ENCODE measurements at places on chromosomes 11 and 22.

DNA sequence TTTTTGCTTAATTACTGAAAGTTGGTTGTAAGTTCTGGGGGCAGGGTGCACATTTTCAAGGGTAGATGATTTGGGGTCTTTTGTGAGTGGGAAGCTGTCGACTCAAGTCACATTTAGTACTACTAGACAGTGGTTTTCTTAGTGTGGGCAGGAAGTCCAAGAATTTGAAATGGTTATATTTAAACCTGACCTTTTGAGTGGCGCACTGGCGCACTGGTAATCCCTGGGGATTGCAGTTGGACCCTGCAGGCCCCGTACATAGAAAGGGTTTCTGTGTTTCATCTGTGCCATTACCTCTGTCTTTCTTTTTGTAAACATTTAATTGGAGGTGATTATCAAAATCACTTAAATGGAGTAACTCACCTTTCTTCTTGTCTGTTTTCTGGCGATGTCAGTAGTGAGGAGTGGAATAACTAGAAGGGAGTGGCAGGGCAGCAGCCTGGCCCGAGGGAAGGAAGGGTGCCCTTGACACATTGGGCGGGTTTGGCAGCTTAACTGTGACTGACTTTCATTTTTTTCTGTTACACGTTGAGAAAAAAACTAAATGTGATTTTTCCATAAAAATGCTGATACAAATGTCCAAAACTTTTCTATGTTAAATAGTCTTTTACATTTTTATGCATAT lies 101.8 kb upstream of the GAL start:
- DNase-seq = no peak

GRCh38 chr22:19772673-19773469 lies 12.3 kb downstream of the TBX1 start:
- no peak for DNase-seq

- DNase-seq = no peak
Observed at GRCh38 chr22:33796494-33796893, 123.8 kb downstream of the LARGE1 start.

DNA sequence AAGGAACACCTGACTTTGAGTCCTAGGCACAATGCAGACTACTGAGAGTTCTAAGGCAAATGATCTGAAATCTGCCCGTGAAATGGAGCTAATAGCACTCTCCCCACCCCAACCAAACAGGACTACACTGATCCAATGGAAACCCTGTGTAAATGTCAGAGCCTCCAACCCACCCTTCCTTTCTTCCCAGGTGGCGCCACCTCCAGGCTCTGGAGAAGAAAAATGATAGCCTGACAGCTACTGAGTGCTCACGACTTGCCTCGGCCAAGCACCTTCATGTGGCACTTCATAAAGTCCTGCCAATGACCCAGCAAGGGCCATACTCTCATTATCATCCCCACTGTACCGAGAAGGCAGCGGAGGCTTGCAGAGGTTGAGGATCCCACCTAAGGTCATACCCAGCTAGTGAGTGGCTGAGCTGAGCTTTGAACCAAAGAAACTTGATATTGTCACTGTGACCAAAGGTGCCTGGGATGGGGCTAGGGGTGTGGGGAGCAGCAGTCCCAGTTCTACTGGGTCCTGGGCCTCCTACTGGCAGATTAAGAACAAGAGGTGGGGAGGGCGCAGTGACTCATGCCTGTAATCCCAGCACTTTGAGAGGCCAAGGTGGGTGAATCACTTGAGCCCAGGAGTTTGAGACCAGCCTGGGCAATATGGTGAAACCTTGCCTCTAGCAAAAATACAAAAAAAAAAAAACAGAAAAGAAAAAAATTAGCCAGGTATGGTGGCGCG lies 20.5 kb downstream of the TST start:
- DNase-seq = peak; percentile 7

GRCh38 chr11:72588421-72589410 lies 85.5 kb downstream of the PDE2A start:
- no peak for DNase-seq

DNA sequence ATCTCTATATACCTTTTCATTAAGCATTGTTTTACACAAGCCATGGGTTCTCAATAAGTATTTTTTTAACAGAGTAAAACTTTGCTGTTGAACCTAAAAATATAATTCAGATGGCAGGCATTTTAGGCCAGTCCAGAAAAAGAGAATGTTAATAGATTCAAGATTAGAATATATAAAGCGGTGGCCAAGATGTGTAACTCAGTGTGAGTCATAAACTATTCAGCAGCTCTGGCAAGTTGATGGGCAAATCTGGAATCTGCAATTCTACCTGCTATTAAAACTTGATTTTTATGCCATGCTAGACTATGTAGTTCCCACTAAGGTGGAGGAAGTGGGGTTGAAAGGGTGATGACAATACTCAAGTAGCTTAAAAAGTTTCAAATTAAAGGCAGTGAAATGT lies 45.4 kb downstream of the CASP12 start:
- DNase-seq = no peak

DNA sequence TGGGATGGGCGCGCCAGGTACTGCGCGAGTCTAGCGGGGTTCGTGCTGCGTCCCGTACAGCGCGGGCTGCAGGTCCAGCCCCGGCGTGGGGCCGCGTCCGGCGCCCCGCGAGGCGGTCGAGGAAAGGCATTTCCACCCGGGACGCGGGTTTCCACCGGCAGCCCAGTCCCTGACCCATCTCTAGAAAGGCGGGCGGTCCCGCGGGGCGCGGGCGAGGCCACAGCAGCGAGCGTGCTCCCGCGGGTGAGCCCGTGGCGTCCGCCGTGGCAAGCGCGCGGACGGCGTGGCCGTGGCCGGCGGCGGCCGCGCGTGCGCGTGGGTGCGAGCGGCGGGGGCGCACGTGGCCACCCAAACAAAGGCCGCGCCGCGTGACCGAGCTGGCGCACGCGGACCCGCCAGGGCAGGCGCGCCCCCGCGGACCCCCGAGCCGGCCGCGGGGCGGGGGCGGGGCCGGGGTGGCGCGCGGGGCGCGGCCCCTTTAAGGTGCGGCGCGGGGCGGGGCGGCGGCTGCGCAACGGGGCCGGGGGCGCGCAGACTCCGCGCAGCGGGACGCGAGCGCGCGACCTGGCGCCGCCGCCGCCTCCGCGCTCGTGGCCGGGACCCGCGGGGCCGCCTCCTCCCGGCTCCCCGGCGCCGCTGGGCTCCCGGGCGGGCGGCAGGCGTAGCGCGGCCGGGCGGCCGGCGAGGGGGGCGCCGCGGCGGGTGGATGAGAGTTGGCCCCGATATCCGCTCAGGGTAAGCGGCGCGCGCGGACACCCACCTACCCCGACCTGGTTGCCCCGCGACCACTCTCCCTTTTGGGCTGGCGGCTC lies 39.3 kb upstream of the CELSR1 start:
- peak; percentile 57 for DNase-seq

DNA sequence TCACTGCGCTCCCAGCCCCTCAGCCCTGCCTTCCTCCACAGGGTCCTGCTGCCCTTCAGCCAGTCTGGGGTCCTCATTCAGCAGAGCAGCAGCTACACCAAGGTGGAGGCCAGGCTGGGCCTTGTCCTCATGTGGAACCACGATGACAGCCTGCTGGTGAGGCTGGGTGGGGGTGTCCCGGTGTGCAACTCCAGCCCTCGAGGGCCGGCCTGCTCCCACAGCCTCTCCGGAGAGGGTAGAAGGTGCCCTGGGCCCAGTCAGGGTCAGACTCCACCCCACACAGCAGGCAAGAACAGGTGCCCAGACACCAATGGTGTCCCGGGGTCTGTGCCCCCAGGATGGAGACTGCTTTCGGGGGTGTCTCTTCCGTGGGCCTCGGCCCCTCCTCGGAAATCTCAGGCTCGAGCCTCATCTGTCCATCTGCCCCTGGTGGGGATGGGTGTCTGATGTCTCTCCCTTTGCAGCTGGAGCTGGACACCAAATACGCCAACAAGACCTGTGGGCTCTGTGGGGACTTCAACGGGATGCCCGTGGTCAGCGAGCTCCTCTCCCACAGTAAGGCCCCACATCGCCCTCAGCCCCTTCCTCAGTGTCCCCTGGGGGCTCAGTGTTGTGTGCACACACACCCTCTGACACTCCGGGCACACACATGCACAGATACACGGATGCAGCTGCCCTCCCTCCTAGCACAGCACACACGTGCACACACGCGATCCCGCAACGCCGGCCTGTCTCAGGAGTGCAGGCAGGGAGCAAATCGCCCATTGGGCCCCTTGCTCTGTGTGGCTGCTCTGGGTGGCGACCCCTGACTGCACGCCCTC lies 4.9 kb downstream of the MUC5AC start:
- DNase-seq = no peak

- no peak for DNase-seq
Observed at GRCh38 chr22:38756711-38757463, 1.1 kb upstream of the SUN2 start.

DNA sequence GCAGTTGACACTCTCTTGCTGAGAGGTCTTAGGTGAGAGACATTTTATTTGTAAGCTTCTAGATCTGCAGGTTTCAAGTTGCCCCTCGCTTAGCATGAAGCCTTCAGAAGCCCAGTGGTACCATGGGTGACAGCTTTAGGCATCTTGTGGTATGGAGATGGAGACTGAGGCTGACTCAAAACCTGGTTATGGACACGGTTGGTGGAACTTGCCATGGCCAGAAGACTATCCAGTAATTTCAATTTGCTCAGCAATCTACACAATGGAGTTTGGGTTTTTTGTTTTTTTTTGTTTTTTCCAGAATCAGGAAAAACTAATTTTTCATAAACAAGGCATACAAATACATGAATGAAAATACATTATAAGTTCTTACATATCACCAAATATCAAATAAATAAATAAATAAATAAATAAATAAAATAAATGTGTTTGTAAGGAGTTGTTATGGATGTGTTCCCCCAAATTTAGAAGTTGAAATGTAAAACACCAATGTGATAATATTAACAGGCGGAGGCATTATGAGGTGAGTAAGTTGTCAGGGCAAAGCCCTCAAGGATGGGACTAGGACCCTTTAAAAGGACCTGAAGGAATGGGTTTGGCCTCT lies 22.6 kb downstream of the ETS1 start:
- DNase-seq = no peak

DNA sequence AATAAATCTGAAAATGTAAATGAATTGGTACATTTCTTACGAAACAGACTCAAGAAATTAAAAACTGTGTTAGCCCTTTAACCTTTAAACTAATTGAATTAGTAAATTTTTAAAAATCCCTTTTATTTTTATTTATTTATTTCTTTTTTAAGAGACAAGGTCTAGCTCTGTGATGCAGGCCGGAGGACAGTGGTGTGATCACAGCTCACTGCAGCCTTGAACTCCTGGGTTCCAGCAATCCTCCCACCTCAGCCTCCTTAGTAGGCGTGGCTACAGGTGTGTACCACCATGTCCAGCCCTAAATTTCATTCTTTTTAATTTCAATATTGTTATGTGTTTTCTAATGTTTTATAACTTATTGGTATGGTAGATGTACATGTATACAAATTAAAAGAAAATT lies 72.6 kb downstream of the MYEOV start:
- no peak for DNase-seq

DNA sequence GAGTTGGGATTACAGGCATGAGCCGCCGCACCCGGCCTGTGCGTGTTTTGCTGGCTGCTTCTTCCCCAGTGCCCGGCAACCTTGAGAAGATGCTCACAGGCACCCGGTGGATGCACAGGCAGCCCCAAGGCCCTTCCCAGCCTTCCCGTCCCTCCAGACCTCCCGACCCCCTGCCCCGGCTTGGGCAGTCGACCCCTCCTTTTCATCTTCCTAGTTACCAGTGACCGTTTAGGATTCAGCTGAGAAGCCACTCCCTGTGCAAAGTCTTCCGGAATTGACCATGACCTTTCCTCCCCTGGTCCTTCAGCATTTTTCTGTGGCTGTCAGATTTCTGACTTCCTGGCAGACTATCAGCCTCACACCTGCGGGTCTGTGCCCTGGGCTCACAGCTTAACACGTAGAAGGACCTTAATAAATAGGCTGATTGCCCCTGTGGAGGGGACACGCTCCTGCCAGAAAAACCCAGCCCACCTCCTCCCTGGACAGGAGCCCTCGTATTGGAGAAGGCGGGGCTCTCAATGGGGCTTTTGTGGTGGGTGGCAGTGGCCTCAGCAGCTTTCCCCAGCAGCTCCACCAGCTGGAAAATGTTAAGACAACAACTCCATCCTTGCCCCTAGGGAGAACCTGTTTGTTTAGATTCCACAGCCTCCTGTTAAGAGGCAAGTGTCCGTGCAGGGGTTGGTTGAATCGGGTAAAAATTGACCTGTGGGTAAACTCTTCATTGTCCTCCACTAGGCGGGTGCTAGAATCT lies 10.4 kb upstream of the ANO1 start:
- DNase-seq = no peak

- DNase-seq = no peak
Observed at GRCh38 chr22:39946126-39946502, 14.1 kb upstream of the TMA7B start.

DNA sequence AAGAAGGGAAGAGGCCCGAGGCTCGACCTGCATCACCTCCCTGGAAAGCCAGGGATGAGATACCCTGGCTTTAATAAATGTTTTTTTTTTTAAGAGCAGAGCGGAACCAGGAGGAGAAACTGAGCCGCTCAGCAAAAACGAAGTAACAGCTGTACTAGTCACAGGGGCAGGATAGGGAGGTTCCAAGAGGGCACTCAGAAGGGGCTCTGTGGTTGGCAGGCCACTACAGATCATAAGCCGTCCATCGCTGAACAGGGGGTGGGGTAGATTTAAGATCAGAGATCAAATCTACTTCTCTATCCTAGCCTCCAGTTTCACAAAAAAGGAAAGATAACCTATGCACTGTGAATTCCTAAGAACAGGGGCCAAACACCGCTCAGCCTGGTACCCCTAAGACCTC lies 625 bp downstream of the EIF3D start:
- peak; percentile 31 for DNase-seq

DNA sequence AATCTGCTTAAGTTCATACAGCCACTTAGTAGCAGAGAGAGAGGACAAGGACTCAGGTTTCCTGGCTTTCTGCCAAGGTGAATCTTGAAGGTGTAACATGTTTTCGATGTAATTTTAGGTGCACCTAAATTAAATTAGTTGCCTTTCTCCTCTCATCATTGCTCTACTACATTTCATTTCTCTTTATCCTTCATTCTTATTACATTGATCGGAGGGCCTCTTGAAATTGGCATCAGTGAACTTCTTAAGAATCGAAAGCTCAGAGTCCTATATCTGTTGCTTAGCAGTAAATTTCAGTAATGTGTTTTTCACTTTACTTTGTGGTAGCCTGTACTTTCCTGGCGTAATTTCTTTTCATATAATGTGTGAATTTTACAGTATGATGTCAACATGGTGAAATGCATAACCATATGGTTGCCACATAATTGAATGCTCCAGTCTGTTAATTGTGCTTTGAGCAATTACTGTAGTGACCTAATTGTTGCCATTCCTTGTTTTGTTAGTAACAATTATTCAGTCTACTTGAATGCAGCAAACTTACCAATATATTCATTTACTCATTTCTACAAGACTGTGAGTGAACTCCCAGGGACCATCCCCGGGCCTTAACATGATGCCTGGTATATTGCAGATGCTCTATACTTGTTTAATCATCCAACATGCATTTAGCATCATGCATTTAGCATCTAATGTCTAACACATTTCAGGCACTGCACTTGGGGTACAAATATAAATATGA lies 138.1 kb downstream of the MAML2 start:
- no peak for DNase-seq

DNA sequence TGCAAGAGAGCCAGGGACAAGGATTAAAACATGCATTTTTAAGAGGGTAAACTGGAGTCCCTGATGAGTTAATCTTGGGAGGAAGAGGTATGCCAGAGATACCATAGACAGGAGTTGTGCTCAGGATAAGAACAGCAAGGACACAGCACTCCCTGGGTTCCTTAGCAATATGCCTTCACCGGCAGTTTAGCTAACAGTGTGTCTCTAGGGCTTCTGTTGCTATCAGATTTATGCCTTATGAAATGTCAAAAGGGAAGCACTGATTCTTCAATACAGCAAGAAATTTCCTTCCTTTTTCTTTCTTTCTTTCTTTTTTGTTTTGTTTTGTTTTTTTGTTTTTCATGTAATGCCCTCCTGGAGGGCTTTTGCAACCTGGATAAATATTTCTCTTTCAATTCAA lies 71.3 kb upstream of the LARGE1 start:
- DNase-seq = no peak

All from fibroblast of skin of back (primary cell).